ENCODE measurements at places on chromosomes 2 and 18.

DNA sequence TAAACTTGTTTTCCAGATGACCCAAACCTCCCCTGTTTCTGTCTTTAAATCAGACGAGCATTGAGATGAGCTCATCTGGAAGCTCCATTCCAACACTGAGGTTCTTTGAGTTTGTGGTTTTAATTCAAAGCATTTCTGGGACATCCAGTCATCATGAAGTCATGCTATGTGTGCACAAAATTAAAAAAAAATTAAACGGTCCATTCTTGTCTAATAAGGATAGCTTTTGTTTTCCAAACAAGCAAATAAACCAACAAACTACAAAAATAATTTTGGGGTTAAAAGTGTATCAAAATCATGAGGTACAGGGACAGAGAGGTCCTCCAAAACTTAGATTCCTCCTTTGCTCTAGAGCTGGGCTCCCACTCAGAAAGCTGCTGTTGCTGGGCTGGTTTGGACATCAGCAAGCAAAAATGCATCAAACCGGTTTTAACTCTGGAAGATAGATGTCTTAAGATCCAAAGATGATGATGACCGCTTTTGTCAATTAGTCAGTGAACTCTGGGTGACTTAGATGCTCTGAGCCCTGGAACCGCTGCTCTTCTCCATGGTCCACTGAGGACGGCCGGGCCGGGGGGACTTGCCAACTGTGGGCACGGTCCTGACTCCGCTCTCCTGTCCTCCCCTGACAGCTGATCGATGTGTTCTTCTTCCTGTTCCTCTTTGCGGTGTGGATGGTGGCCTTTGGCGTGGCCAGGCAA lies 65.4 kb downstream of the TRPM8 start:
- DNase-seq, result no peak

DNA sequence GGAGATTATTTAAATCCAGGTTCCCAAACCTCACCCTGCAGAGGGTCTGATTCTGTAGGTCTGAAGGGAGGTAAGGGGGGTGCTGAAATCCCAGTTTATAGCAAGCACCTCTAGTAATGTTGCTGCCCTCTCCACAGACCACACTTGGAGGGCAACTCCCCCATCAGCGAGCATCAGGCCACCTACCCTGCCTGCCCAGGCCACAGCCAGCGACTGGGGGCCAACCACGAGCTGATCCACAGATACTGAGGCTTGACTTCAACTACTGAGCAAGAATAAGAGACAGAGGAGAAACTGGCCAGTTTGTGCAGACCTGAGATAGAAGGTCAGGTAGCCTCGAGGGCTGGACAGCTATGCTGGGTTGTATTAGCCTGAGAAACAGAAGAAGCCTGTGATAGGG lies 36.3 kb upstream of the LBH start:
- DNase-seq, result no peak

GRCh38 chr2:7740114-7740513 lies 822.9 kb downstream of the RNF144A start:
- DNase-seq, result no peak

GRCh38 chr2:110667071-110667470 lies 10.8 kb downstream of the BUB1 start:
- no peak for DNase-seq

- DNase-seq, result no peak
Observed at GRCh38 chr2:151882786-151883445, 54.7 kb upstream of the ARL5A start.

- DNase-seq, result no peak
Observed at GRCh38 chr2:143691121-143691520, 561.9 kb downstream of the ARHGAP15 start.

DNA sequence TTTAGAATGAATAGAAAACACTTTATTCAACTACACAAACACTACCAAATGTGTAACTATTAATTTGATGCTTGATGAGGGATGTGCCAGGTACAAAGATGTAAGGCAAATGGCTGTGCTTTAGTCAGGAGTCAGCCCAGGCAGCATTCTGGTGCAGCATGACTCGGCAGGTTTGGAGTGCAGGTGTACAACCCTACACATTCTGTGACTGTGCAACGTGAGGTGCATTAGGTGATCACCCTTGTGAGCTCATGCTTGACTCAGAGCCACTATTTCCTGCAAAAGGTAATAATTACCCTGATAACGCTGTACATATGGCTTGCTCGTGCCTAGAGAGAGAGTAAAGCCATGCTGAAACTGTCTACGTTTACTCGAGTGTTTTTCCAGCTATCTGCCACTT lies 288.7 kb upstream of the DSEL start:
- DNase-seq, result no peak

GRCh38 chr2:74764429-74765272 lies 69.3 kb upstream of the HK2 start:
- peak; percentile 50 for DNase-seq

GRCh38 chr2:71786291-71787107 lies 333.1 kb downstream of the DYSF start:
- no peak for DNase-seq

DNA sequence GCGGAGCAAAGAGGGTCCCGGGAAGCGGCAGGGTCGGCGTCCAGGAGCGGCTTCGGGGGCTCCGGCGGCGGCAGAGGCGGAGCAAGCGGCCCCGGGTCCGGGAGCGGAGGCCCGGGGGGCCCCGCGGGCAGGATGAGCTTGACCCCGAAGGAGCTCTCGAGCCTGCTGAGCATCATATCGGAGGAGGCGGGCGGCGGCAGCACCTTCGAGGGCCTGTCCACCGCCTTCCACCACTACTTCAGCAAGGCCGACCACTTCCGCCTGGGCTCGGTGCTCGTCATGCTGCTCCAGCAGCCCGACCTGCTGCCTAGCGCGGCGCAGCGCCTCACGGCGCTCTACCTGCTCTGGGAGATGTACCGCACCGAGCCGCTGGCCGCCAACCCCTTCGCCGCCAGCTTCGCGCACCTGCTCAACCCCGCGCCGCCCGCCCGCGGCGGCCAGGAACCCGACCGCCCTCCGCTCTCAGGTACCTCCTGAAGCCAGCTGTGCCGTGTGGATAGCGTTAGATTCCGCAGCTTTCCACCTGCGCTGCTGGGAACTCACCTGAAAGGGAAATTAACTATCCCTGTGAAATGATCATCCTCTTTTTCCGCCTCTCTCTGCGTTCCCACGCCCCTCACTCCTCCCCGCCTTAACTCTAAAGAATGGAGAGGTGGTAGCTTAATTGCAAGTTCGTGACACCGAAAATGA lies 472 bp downstream of the CNOT11 start:
- peak; percentile 56 for DNase-seq

GRCh38 chr2:6312367-6312766 lies 553.3 kb downstream of the CMPK2 start:
- no peak for DNase-seq

GRCh38 chr2:103123516-103123915 lies 361.7 kb downstream of the TMEM182 start:
- no peak for DNase-seq

- DNase-seq, result no peak
Observed at GRCh38 chr18:49617865-49618264, 56.0 kb downstream of the LIPG start.

- DNase-seq, result no peak
Observed at GRCh38 chr2:28436525-28437051, 43.9 kb downstream of the FOSL2 start.

DNA sequence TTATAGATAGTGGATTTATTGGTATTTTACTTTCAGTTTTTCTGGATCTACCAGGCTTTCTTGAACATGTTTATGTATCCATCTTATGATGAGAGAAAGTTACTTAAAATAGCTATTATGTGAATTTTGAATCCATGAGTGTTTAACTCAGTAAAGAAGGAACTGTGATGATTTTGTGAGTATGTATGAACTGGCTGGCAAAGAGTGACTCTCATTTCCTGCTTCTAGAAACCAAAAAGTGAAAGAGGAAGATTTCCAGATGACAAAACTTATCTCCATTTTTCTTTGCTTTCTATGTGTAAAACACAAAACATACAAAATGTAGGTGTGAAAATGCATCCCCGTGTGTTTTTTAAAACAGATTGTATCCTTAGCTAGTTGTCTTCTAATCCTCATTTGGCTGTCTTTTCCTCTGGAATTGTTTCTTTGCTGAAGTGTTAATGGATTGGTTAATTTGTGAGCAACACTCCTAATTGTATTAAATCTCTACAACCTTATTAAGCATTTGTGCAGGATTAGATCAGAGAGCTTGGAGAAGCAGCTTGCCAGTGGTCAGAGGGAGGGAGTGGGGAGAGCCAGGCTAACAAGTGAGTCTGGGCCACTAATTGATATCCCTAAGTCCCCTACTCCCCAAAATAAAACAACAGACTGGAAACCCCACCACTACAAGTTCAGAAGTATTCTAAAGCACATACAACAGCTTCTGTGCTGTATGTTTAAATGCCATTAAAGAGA lies 23.9 kb downstream of the PTPRM start:
- no peak for DNase-seq

DNA sequence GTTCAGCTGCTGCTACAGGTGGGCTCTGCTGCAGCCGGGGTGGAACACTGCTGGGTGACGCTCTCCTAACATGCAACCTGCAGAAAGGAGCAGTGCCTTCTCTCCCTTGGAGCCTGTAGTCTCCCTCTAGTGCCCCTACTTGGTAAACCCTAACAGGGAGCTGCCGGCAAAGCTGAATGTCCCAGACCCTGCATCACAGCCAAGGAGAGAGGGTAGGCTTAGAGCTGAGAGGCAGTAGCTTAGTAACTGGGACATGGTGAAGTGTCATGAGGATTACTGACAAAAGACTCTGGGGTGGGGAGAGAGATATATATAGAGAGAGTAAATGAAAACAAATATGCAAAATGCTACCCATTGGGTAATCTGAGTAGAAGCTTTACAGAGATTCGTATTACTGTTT lies 9.9 kb downstream of the NCAPH start:
- DNase-seq, result no peak

DNA sequence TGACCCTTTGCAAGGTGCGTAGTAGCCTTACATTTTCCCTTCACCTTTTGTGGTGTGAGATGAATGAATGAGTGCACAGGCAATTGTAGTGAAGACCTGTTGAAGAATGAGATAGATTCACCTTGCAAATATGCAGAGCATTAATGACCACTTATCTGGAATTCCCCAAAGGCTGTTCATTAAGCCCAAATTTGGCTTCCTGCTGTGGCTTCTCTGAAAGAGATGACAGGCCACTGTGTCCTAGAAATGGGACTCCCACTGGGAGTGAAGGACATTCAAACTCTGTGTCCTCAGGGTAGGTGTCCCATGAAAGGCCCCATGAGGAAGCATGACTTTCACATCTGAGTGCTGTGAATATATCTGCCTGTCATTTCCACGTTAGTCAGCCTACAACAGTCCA lies 1821.8 kb upstream of the PIK3C3 start:
- no peak for DNase-seq

DNA sequence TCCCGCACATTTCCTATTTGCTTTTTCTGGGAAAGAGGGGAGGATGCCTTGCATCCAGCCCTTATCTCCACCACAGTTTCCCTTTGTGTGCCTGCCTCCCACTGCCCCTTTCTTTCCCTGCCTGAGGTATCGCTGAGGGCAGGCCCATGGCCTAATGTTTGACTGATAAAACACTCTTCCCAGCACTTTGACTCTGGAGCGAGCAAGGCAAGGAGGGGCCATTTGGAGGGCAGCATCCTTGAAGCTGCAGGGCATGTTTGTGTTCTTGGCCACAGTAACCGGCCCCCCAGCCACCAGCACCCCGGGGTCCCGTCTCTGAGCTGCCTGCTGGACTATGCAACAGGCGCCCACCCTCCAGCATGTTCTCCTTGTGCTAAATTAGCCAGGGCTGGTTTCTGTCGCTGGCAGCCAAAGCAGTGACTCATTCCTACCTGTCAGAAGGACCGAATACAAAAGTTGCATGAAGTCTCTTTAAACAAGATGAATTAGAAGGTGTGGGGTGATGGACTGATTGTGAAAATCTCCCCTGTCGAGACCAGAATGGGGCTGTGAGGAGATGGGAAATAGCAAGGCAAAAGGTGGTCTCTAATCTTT lies 50.7 kb downstream of the BCL2L11 start:
- no peak for DNase-seq

DNA sequence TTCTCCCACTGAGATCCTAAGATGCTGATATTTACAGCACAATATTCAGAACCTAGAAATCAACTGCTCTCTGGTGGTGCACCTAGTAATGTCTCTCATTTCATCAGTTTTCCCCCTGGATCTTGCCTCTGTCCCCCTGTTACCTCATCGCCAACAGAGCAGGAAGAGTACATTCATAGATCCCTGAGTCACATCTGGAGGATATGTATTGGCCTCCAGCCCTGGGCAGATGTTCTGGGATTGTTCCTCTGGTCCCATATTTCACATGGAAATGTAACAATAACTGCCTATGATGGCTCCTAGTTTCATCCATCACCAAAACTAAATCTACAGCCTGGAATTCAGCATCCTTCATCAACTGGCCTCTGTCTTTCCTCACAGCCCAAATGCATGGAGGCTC lies 278.8 kb upstream of the SLC14A2 start:
- DNase-seq, result no peak

- no peak for DNase-seq
Observed at GRCh38 chr2:128465246-128466170, 146.8 kb upstream of the HS6ST1 start.

DNA sequence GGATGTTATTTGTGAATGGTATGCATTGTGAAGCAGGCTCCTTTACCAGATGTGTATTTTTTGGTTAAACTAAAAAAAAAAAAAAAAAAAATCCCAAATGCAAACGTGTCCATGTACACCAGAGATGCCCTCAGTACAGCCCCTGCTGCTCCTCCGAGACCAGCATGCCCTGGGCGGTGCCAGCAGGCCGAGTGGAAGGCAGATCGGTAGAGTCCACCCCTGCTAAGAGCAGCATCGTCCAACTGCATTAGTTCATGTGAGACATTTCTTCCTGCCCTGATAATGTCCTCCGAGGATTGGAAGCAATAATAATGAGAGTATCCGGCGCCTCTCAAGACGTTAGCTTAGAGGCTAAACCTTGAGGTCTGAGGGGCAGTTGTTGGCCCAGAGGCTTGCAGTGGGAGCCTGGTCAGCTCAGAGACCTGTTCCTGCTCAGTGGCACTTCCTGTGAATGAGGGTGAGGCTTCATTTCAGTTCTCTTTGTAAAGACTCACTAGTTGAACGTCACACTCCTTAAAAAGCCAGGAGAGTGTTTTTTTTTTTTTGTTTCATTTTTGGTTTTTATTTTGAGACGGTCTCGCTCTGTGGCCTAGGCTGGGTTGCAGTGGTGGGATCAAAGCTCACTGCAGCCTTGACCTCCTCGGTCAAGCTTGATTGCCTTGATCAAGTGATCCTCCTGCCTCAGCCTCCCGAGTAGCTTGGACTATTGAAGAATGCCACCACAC lies 5.6 kb downstream of the SLC66A3 start:
- no peak for DNase-seq

- DNase-seq, result no peak
Observed at GRCh38 chr2:99468155-99468554, 21.7 kb downstream of the REV1 start.

DNA sequence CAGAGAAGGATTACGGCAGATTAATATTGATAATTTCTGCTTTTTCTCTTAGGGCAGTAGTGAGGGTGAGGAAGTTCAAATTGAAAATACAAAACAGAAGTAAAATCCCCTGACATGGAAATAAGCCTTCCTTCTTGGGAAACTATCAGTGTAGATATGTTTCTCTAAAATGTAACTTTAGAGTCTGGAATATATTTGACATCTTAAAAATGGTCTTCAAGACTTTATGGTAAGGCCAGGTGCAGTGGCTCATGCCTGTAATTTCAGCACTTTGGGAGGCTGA lies 33.0 kb downstream of the INPP5D start:
- DNase-seq, result no peak

Measured in NCI-H774 (cell line).